Activated CD4-positive, alpha-beta T cell treated with anti-CD3 and anti-CD28 coated beads for 4 hours (primary cell): ENCODE measurements at places on chromosomes 11 and 22.

DNA sequence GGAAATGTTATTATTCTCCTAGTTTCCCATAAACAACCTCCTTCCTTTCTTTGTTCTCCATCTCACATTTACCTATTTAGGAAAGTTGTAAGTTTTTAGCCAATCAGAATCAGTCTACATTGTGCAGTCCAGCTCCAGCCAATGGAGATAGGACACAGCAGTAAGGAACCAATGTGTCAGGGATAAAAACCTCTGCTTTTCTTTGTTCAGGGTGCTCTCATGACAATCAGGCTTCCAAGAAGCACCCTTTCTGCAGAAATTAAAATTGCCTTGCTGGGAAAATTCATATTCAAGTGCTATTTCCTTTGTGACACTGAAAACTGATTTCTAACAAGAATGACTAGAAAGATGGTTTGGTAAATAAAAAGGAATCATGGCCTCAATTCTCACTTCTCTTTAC lies 14.6 kb downstream of the SCGB2A1 start:
- no peak for DNase-seq

DNA sequence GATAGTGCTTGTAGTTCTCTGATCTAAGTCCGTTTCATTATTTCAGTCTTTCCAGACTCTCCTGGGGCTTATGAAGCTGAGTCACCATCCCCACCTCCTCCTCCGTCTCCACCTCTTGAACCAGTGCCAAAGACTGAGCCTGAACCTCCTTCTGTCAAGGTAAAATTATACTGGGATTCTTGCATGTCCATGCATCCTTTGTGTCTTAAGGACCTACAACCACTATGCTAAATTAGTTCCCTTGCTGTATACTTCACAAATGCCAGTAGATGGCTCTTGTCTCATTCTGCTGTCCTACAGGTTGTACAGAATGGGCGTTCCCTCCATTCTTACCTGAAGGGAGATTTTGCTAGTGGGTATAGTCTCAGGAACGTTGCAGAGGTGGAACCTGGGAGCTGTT lies 42.2 kb downstream of the POLD3 start:
- DNase-seq = no peak

DNA sequence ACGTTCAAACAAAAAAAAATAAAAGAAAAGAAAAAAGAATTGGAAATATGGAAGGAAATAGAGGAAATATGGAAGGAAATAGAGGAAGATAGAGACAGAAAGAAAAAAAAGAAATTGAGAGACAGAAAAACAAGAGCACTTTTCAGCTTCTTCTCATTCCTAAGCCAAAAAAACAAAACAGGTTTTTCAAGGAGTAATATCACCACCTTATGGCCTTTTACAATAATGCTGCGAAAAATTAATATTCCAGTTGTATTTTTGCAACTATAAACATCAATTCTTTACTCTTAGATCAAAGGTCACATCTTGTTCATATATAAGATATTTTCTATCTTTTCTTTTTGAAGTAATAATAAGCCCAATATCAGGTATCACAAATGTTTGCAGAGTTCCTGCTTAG lies 328.3 kb downstream of the FAT3 start:
- DNase-seq = no peak

DNA sequence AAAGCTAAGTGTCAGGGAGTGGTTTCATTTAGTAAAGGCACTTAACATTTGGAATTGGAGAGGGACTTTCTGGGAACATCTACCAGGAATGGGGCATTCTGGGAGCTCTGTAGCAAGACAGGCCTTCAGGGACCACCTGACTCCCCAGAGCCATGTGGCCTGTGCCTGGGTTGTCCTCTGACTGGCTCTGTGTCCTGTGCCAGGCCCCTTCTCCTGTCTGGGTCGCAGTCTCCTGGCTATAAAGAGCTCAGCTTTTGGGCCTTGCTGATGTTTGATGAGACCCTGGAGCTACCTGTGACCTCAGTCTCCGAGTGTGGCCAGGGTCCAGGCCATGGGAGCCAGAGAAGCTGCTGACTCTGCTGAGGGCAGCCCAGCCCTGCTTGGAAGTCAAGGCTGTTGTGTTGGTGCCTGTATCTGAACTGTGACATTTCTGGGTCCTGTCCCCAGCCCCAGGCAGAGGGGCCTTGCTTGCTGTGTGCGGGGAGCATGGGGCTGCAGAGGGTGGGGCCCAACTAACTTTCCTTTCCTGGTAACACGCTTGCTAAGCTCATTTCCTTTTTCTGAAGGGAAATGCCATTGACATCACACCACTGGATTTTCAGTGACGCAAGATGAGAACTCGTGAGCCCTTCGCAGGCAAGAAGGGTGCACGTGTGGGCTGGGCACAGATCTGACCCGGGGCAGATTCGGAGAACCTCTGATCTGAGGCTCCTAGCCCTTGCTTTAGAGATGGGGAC lies 41.3 kb downstream of the LRRC32 start:
- peak; percentile 20 for DNase-seq

DNA sequence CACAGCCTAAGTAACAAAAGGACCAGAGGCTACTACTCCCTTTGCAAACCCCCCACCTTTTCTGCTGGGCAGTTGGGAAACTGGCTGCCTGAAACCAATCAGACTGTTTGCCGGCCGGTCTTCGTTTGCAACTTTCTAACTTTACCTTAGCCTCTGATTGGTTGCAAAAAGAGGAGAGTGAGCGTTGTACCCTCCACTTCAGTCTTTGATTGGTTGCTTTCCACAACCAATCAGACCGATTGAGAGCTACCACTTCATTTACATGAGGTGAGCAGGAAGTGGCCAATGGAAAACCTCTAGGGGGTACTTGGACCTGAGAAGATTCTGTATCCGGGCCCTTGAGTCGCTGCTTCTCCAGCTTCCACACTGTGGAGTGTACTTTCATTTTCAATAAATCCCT lies 18.8 kb upstream of the CLNS1A start:
- no peak for DNase-seq

DNA sequence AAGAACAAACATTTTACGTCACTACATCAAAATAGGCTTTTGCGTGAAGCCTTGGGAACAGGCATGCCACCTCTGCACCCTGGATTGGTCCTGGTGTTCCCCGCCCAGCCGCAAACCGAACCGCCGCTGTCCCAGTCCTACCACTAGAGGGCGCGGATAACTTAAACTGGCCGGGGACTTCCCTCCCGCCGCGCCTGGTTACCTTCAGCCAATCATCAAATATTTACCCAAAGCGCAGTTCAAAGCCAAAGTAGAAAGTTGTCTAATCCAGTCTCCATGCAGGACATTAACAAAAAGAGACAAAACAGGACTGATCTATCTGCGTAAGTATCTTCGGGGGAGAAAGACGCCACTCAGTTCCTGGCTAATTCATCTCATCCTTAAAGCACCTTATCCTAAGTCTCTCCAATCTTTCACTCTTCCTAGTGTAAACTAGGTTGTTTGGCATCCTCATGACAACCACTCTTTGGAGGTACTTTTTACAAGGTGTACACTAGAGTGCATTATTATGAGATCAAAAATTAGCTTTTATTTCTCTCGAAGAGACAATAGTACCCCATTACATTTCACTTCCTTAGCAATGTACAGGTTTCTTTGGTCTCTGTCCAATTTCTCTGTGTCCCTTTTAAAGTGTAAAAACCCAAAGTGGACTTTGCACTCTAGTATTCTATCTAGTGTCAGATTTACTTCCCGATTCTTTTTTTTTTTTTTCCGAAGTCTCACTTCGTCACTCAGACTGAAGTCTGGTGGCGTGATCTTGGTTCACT lies 3.9 kb upstream of the CRY2 start:
- DNase-seq = peak; percentile 85

DNA sequence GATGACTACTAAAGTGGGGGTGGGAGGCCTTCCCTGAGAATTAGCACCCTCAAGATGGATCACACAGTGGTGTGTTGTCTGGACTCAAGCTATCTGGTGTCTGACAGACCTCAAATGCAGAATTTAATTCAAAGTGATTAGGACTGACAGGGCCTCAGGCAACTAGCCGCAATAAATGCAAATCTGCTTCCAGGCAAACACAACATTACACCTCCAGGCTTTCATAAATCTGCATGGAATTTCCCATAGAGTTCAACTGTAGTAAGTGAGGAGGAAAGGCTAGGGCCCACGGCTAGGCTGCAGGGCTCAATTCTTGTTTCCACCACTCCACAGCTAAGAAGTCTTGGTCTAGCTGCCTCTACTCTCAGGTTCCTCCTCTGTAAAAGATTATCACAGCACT lies 331.4 kb downstream of the LARGE1 start:
- no peak for DNase-seq

DNA sequence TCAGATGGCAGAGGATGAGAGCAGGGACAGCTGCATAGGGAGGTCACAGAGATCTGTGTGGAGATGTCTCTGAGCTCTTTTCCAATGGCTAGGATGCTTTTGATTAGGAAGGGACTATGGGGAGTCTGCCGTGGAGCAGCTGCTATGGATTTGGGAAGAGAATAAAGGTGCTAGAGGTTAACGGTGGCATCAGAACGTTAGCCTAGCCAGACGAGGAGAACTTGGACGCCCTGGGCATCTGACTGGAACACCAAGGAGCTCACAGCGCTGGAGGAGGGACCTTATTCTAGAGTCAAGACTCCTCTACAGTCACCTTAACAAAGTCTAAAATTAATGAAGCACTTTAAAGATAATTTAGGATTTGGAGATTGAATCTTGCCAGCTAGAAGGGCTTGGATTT lies 157.2 kb upstream of the B3GAT1 start:
- DNase-seq = no peak

DNA sequence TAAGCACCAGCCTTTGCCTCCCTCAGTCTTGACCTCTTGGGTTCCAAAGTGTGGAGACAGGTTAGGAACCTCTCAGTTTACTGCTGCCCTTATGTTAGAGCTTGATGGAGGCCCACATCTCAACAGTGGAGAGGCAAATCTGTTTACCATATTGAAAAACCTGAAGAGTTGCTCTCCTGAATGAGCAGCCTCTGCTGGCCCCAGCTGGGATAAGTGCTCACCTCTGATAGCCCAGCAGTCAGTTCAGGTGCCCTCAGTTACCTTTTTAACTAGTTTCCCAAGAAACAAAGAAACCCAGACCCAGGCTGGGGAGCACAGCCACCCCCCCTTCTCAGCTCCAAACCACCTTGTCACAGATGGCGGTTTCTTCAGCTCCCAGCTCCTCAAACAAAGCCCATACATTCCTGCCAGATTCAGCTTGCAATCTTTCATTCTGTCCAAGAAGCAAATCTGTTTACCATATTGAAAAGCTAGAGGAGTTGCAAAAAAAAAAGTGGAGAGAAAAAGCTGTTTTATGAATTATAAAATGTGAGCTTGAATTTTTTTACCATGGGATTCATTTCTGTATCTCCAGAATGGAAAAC lies 57.2 kb downstream of the PPFIBP2 start:
- no peak for DNase-seq

GRCh38 chr11:1025410-1026162 lies 10.9 kb downstream of the MUC6 start:
- no peak for DNase-seq

GRCh38 chr11:2548596-2548995 lies 103.8 kb downstream of the KCNQ1 start:
- DNase-seq = no peak

GRCh38 chr11:110513259-110513801 lies 83.6 kb downstream of the FDX1 start:
- DNase-seq = no peak

- no peak for DNase-seq
These were observed 66.2 kb upstream of the EIF3D start for GRCh38 chr22:36595154-36595553.

- DNase-seq = no peak
These were observed 31.9 kb upstream of the TTLL12 start for GRCh38 chr22:43218786-43219185.

DNA sequence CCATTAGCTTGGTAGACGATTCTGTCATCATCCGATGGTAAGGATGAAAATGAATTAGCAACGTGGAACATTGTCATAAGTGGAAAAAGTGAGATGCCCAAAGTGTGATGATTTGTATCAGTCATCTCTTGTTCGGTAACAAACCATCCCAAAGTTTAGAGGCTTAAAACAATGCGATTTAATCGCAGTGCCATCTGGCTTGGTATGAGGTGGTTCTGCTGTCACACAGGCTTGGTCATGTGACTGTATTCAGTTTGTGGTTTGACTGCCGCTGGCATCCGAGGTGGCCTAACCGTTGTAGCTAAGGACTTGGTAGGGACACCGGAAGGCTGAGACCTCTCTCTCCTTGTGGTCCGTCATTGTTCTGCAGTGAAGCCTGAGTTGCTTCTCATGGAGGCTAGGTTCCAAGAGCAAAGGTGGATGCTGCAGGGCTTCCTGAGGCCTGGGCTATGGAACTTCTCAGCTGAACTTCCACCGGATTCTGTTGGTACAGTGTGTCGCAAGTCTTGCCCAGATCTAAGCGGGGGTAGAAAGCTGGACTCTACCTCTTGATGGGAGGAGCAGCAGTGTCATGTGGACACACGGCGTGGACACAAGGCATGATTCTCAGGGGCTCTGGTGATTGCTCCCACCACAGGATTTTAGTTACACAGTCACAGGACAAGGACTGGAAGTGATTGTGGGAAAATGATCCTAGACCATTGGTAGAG lies 36.3 kb downstream of the BCR start:
- peak; percentile 53 for DNase-seq

DNA sequence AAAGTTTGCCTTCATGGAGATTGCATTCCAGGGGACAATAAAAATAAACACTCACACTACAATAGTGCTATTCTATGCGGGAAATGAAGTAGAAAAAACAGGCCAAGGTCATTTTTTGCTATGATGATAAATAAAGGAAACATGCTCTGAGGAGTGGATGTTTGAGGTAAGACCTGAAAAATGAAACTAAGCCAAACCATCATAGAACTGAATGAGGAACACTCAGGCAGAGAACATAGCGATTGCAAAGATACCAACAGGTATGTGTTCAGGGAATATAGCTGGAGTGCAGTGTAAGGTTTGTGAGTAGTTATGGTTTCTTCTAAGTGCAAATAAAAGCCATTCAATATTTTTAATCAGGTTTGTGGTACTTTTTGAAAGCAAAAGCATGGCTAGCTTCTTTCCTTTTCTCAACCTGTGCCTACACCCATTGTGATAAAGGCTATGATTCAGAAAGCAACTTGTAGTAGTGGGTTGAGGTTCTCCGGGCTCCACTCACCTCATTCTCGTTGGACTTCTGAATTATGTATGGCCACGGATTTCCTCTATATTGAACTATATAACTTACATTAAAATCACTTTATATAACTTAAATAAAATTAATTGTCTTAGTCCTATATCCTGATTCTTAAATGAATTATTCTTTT lies 278.2 kb upstream of the CHORDC1 start:
- DNase-seq = no peak

- no peak for DNase-seq
These were observed 148.1 kb downstream of the WNT7B start for GRCh38 chr22:45828841-45829240.

DNA sequence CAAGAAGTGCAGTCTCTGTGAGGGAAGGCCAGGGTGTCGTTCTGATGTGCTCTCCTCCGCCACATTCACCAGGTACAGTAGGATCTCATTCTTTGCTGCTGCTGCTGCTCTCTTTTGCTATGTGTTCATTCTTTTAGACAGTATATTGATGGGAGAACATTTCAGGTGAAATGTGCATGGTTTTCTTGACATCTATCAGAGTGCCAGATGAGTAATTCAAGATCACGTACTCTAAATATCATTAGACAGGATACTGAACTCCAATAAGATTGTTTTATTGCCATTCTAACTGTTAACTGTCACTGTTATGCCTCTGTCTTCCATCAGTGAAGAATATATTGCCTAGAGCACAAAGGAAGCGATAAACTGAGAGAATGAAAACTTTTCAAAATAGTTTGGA lies 771.0 kb upstream of the ARHGAP42 start:
- no peak for DNase-seq

GRCh38 chr11:73141309-73142127 lies 600 bp downstream of the FCHSD2 start:
- DNase-seq = peak; percentile 34
